CD14-positive monocyte (primary cell): ENCODE measurements at places on chromosomes 12 and 14. TPM values are rescaled to one million over a fixed set of nuclear protein-coding genes. Genes with fewer than 3 reads are reported as not detected.

ERP27 gene
- polyA plus RNA-seq, result 2.5 TPM

ACRBP gene
- 10.3 TPM for polyA plus RNA-seq

CMA1 gene
- not detected for polyA plus RNA-seq

BHLHE41 gene
- polyA plus RNA-seq, result not detected

GPD1 gene
- polyA plus RNA-seq, result 0.08 and 0.32 TPM in 2 replicates

IL26 gene
- not detected for polyA plus RNA-seq

ADGRD1 gene
- 14.1 and 17.9 TPM in 2 replicates for polyA plus RNA-seq

SLC6A13 gene
- polyA plus RNA-seq, result not detected

- no peak for DNase-seq
Observed at GRCh38 chr12:75439930-75440329, 40.6 kb upstream of the GLIPR1 start.

- no peak for DNase-seq
Observed at GRCh38 chr14:69619012-69619411, 7.6 kb downstream of the SUSD6 start.

DNA sequence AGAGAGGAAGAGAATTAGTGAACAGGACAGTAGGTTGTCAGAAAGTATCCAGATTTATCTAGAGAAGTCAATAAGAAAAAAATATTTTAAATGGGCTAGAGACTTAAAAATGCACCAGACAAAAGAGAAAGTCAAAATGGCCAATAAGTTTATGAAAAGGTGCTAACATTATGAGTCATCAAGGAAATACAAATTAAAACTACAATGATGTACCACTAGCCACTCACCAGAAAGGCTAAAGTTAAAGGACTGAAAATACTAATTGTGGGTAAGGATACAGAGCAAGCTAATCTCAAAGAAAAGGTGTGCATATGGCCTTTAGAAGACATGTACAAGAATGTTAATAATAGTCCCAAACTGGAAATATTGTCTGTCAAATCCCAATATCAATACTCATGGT, 37.7 kb downstream of the C12orf50 start:
- no peak for DNase-seq

DNA sequence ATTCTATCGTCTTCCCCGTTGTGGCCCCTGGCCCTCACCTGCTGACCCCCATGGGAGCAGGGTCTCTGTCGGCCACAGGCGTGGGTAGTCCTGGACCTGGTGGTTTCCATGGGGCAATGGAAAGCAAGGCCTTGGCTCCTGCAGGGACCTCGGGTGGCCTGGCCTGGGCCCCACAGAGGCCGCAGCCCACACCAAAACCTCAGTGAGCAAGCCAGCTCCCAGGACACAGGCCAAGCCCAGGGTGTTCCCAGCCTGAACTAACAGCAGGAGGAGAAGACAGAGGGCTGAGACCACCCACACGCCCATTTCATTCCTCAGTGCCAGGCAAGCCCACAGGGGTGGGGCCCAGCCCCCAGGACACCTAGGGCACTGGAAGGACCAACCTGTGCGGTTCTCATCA, 16.9 kb downstream of the ABCB9 start:
- DNase-seq, result no peak

GRCh38 chr12:2582631-2583030, 212.1 kb upstream of the FKBP4 start:
- no peak for DNase-seq

GRCh38 chr12:43100231-43100630, 451.8 kb downstream of the ADAMTS20 start:
- no peak for DNase-seq

GRCh38 chr12:52821826-52822660, 8.1 kb upstream of the KRT4 start:
- DNase-seq, result no peak

GRCh38 chr12:68977335-68977734, 44.4 kb upstream of the CPM start:
- DNase-seq, result no peak

- peak; percentile 12 for DNase-seq
Observed at GRCh38 chr12:67943141-67943892, 45.9 kb upstream of the IFNG-AS1 start.

- DNase-seq, result no peak
Observed at GRCh38 chr12:41485203-41485602, 297.1 kb downstream of the PDZRN4 start.

GRCh38 chr12:116278667-116279066, 1.2 kb upstream of the MED13L start:
- peak; percentile 29 for DNase-seq

- peak; percentile 51 for DNase-seq
Observed at GRCh38 chr12:66409195-66409871, 107.0 kb downstream of the HELB start.

- no peak for DNase-seq
Observed at GRCh38 chr12:80766897-80767296, 50.2 kb downstream of the MYF5 start.

DNA sequence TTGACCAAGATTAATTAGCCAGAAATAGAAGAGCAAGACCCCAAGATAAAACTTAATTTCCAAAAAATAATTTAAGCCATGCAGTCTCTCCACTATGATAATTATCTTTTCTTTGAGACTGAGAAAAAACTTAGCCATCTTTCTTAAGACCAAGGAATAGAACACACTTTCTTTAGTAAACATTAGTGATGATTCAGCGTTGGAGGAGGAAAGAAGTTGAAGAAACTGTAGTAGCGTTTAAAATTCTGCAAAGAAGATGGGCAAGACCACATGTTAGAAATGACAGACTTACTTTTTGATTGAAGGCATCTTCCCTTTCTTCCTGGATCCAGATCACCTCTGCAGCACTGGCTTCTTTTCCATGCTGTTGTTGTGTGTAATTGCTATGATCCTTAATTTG, 124.8 kb upstream of the RASSF8 start:
- DNase-seq, result no peak

DNA sequence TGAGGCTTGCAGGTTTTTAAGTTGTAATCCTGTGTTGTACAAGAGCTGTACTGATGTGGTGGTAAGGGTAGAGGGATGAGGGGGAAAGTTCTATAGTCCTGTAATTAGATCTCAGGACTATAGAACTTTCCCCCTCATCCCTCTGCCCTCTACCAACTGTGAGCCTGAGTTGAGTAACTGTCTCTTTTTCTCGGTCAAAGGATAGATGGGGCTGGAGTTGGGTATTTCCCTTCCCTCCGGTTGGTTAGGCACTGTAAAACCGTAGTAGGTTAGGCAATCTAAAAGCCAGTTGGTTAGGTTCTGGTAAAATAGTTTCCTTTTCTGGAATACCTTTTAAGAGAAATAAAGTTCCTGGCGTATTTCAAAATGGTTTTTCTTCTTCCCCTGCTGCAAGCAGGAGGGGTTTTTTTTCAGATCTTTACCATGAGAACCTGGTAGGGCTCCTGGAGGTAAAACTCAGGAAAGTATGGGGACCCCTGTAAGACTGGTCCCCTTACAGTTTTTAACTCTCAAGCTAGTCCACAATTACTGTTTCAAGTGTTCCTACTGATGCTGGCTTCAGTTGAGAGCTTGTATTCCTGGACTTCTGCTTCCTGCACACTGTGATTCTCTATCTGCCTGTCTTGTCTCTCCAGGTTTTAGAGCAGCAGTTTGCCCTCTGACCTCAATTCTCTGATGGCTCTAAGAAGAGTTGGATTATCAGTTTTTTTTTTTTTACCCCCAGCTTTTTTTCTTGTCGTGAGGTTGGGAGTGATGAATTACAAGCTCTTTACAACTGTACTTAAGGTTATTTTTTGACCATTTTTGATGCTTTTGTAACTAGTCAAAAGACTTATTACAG, 58.7 kb downstream of the FUT8 start:
- DNase-seq, result no peak

- no peak for DNase-seq
Observed at GRCh38 chr12:122876731-122877130, 19.2 kb downstream of the VPS37B start.

- no peak for DNase-seq
Observed at GRCh38 chr14:85087201-85087600, 442.7 kb upstream of the FLRT2 start.

GRCh38 chr12:87920139-87920538, 109.1 kb downstream of the C12orf50 start:
- no peak for DNase-seq

GRCh38 chr14:39315859-39316444, 82.2 kb downstream of the MIA2 start:
- DNase-seq, result no peak

- DNase-seq, result no peak
Observed at GRCh38 chr14:73977896-73978295, 27.8 kb downstream of the COQ6 start.

DNA sequence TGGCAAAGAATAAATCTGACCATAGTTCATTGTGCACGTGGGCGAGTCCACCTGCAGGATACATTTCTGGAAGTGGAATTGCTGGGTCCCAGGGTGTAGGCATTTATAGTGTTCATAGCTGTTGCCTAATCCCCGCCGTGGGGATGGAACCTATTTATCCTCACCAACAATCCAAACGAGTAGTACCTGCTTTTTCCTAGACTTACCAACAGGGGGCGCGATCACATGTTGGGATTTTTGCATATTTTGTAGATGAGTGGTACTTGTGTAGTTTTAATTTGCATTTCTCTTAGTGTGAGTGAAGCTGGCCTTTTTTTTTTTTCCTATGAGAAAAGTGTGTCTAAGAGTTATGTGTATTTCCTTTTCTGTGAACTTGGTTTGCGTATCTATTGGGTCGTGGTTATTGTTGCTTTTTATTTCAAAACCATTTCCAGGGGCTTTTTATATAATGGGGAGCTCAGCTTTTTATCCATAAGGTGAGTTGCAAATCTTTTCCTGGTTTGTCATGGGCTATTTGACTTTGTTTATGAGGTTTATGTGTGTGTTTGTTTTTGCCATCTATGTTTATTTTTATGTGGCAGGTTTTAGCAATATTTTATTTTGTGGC, 67.2 kb downstream of the CCDC92 start:
- peak; percentile 58 for DNase-seq

DNA sequence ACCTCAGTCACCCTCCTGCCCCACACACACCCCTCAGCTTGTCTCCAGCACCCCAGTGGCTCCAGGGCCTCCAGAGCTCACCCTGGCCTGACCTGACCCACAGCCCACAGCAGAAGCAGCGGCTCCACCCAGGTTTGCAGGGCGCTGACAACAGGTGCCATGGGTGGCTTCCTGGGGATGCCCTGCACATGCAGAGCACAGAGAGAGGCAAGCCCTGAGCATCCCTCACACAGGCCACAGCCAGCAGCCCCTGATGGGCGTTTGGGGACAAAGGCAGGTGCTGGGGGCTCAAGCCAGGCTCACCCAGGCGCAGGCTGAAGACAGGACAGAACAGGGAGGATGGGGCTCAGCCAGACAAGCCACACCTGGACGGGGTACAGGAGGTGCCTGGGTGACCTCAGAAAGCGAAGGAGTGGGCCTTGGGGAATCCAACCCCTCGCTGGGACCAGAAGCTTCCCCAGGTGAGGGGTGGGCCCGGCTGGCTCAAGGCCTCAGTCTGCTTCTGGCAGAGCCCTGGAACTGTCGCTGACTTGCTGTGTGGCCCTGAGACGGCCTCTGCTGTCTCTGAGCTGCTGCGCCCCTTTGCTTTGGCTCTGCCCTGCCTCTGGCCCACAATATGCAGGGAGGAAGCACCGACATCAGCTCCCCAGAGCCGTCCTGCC, 10.6 kb downstream of the ARL6IP4 start:
- DNase-seq, result no peak

DNA sequence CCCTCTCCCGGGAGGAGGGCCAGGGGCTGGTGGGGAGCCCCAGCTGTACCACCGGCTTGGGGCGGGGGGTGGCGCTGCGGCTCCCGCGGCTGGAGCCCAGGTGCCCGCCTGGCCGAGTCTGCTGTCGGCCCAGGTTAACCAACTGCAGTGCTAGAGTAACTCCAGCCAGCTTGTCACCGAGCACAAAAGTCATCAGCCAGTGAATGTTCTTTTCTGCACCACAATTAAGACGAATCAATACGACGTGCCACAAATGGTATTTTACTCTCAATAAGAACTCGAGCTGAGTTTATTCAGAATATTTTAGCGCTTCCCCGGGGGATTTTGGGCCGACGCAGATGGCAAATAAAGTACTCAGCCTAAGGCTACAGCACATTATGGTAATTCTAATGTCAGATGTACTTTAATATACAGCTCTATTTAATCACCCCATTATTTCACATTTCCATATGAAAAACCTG, 83.2 kb downstream of the BCL11B start:
- no peak for DNase-seq

DNA sequence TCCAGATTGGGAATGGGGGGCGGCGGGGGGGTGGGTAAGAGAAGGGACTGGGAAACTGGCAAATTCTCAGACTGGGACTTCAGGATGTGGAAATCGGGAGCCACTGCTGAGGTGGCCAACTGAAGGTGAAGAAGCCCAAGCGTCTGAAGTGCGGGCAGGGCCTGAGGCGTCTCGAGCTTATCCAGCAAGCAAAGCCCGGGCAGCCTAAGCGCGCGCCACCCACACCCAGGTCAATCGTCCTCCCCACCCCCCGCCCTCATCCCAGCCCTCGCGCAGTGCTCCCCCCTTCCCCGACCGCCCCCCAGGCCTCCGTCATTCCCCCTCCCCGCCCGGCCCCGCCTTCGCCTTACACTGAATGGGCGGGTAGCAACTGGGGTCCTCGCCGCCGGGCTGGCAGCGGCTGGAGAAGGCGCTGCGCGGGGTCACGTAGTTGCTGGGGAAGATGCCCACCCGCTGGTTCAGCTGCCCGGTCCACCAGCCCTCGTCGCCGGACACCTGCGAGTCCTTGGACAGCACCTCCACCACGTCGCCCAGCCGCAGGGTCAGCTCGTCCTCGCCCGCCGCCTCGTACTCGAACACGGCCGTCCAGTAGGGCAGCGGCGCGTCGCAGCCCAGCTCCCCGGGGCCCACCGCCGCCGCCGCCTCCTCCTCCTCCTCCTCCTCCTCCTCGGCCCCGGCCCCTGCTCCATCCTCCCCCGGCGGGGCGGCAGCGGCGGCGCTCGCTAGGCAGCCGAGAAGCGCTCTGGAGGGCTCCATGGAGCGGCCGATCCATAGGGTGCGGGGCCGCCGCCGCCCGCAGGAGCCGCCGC, 693 bp downstream of the MAP3K9 start:
- DNase-seq, result no peak
